ENCODE measurements at places on chromosomes 5 and 9.

GRCh38 chr5:72245951-72246532 is 74.0 kb downstream of the MRPS27 start:
- DNase-seq, result no peak

DNA sequence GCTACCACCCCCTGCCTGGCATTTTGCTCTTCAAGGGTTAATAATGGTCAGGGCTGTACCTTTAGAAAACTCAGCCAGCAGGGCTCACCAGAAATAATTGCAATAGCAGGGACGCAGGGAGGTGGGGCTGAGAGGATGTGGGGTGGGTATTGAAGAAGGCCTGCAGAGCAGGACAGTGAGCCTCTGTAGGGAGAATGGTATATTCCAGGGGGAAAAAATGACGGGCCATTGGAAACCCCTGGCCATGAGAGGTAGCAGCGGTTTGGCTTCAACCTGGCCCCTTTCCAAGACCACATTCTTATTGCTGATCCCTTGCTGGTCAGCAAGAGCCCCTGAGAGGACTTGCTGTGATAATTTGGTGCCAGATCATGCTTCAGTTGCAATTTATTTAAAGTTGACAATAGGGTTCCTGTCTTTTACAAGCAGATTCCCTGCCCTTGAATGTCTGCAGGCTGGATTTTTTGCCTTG is 36.7 kb upstream of the CTNNA1 start:
- peak; percentile 40 for DNase-seq

GRCh38 chr9:83937861-83938455 is 16.7 kb upstream of the KIF27 start:
- DNase-seq, result peak; percentile 57

DNA sequence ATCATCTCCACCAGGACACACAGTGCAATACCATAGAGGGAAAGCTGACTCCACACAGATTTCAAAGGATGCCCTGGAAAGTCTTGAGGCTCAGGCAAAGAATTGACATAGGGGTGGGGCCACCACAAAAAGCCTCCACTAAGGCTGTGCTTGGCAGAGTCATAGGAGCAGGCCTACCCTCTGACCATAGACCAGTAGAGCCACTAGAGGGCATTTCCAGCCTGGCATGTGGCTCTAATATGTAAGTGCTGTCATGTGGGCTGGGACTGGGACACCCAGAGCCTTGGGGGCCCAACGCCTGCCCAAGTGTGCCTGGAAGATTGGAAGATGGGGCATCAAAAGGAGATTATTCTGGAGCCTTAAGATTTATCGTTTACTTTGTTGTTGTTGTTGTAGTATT is 726.0 kb downstream of the DNAH5 start:
- DNase-seq, result peak; percentile 8

GRCh38 chr5:14741801-14742440 is 77.4 kb downstream of the OTULIN start:
- no peak for DNase-seq

DNA sequence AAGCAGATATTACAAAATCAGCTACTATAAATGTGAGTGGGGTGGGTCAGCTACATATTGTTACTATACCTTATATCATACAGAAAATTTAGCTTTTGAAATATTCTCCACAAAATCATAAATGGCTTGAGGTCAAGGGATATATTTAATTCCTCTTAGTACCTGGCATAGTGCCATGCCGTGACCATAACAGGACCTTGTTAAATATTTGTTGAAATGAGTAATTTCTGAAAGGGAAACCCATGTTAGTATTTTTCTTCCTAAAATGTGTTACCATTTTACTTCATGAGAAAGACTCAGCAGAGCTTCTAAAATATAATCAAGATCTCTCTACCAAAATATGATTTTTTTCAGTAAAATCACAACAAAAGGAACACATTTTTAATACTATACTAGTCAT is 14.8 kb downstream of the ATP10B start:
- no peak for DNase-seq

DNA sequence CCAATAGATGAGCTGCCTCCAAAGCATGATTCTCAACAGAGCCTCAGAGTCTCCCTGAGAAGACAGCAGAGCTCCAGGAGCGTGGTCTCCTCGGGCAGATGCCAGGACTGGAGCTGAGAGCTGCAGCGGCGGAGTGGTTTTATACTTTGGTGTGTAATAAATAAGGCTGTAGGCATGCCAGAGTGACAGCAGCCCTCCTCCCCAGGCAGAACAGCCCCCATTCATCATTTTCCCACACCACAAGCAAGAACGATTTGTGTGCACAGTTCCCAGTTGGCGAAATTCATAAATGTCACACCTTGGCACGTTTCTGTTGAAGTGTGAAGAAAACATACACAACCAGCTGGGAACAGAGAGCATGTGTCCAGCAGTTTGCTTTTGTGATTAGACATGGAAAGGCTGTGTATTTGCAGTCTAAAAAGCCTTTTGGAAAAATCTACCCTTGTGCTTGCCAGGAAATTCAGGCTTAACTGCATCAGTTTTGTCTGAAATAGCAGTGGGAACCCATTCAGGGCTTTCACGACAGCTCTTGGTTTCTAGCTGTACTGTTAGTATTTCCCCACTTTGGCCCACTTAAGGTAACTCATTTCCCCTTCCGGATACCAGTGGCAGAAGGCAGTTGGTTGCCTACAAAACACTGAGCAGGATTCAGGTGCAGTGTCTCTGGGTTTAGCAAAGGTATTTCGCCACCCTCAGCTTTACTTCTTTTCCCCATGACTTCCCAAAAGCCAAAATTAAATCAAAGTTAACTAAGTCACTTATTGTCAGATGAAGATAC is at the start of gene C1QTNF3:
Gene C1QTNF3 (minus strand): TSS at position 115 of the 778 bp plus-strand sequence. CDS start 88 bp downstream, at position 27.
- DNase-seq, result no peak

DNA sequence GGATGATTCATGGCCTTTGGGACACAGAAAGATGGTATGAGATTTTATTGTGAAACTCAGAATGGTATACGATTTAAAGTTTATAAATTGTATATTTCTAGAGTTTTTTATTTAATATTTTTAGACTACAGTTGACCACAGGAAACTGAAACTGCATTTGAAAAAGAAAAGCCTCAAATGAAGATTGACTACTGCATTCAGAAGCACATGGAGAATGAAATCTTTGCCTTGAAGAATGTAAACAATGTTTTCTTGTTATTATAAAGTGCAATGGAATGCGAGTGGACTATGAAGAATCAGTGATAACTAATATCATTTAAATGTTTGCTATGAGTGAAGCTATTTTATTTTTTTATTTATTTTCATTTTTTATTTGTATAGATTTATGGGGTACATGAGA is 169.1 kb upstream of the CDH18 start:
- no peak for DNase-seq

- DNase-seq, result no peak
These were observed 28.2 kb downstream of the PLCXD3 start for GRCh38 chr5:41482173-41482572.

- no peak for DNase-seq
These were observed 44.0 kb upstream of the NCS1 start for GRCh38 chr9:130128251-130128650.

GRCh38 chr9:118104363-118104762 is 400.2 kb downstream of the TLR4 start:
- DNase-seq, result no peak

GRCh38 chr5:143922718-143923117 is 110.8 kb downstream of the HMHB1 start:
- DNase-seq, result no peak

GRCh38 chr5:134638760-134639201 is 6.2 kb upstream of the SAR1B start:
- DNase-seq, result no peak

DNA sequence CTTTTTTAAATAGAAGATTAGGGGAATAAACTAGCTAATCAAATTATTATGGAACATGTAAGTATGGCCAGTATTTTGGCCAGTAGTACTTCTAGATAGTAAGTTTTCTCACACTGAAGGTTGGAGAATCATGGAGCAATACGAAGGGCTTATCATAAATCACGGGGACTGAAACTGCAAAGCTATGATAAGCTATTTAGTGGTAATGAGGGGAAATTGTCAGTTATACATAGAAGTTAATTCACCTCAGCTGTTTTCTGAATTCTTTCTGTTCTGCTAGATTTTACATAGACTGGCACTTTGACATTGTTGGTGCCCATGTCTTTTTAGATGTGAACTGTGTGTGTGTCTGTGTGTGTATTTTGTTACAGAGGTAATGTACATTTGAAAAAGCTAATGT is 34.5 kb upstream of the FAM151B start:
- no peak for DNase-seq

DNA sequence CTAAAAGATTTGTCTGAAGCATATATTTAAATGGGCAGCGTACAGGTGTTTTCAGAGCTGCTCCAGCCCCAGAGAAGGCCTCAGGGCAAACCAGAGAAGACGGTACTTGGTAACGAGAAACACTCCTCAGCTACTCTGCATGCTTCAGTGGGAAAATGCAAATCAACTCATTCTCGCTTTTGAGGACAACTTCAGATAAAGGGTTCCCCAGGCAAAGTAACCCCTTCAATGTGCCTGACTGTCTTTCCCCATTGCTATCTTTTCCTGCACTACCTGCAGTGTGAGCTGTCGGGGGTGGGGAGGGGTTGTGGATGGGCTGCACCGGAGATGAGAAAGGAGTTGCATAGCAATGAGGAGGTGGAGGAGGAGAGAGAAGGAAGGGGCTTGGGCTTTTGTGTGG is 339.7 kb upstream of the CLINT1 start:
- peak; percentile 16 for DNase-seq

- no peak for DNase-seq
These were observed 249.2 kb upstream of the IRX2 start for GRCh38 chr5:3000631-3001030.

DNA sequence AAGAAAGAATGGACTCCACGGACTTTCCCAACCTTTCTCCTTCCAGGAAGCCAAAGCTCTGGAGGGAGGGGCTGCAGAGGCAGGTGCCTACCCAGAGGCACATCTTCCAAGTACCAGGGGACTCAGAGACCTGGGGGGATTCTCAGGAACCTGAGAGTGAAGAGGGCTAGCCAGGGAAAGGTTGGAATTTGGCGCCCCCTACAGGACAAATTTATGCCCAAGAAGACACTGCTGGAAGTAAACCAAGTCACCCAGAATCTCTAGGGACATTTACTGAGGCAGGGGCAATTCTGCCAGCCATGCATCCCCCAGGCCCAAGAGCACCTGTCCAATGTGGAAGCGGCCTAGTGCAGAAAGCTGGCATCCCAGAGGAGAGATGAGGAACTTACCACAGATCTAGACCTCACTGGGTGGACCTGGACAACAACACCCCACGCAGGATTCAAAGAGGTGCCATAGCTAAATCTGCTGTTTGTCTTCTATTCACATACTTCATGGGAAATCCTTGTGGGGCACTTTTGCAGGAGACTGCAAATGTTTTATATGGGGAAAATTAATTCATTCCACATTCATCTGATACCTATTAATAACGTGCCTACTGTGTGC is 25.9 kb upstream of the IDNK start:
- DNase-seq, result peak; percentile 81

- DNase-seq, result no peak
These were observed 322.5 kb downstream of the PDE4D start for GRCh38 chr5:59571067-59571466.

Measured in ELF-1 (cell line).